ENCODE measurements at places on chromosomes 12 and 14.

DNA sequence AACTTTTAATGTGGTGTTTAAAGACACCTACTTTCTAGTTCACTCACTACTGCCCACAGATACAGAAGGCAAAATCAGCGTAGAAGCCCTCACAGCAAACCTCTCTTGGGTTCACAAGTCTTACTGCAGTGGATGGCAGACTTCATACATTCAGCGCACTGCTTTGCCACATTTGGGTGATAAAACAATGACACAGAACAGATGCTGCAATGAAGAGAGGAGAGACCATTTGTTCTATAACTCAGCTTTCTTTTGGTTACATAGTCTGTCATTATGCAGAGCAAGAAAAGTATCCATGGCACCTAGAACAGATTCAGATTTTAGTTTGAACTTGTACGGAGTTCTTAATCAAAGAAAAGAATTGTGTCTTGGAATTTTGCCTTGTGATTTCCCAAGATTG, 459.0 kb downstream of the BCAT1 start:
- DNase-seq: no peak

- DNase-seq: peak; percentile 48
Observed at GRCh38 chr12:69239922-69240630, 707 bp downstream of the CPSF6 start.

- DNase-seq: peak; percentile 60
Observed at GRCh38 chr12:64256166-64256800, 34.2 kb upstream of the KICS2 start.

DNA sequence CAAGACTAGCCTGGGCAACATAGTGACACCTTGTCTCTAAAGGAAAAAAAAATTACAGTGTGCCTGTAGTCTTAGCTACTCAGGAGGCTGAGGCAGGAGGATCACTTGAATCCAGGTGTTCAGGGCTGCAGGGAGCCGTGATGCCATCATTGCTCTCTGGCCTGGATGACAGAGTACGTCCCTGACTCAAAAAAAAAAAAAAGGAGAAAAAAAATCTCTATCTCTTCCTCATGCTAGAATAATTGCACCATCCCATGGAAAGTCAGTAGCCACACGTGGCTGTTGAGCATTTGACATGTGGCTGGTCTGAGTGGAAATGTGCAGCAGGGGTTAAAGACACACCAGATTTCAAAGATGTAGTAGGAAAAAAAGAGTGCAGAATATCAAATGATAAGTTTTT, 3.8 kb downstream of the RILPL1 start:
- no peak for DNase-seq

GRCh38 chr12:6207259-6207925, 7.2 kb downstream of the CD9 start:
- no peak for DNase-seq
